Right atrium auricular region (tissue), 2 donors: ENCODE measurements at places on chromosomes 1 and 21.
A peak's percentile ranks its signal among the peaks of the same experiment; 100 is the strongest.

- DNase-seq, result no peak
Observed at GRCh38 chr1:59128784-59129227, 168.1 kb upstream of the FGGY start.

DNA sequence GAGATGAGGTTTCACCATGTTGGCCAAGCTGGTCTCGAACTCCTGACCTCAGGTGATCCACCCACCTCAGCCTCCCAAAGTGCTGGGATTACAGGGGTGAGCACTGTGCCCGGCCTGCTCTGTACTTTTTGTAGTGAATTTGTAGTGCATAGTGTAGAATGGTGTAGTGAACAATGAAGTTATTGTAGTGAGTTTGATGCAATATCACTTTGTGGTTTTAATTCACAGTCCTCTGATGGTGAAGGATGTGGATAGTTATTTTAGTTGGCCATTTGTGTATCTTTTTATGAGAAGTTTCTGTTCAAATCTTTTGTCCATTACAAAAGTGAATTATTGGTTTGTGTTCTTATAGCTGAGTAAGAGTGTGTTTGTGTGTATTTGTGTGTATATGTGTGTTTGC is 57.6 kb downstream of the PDE4B start:
- DNase-seq, result no peak

- no peak for DNase-seq
Observed at GRCh38 chr1:16009678-16010077, 5.6 kb downstream of the SRARP start.

GRCh38 chr1:53482441-53483153 is 23.4 kb downstream of the DMRTB1 start:
- no peak for DNase-seq

DNA sequence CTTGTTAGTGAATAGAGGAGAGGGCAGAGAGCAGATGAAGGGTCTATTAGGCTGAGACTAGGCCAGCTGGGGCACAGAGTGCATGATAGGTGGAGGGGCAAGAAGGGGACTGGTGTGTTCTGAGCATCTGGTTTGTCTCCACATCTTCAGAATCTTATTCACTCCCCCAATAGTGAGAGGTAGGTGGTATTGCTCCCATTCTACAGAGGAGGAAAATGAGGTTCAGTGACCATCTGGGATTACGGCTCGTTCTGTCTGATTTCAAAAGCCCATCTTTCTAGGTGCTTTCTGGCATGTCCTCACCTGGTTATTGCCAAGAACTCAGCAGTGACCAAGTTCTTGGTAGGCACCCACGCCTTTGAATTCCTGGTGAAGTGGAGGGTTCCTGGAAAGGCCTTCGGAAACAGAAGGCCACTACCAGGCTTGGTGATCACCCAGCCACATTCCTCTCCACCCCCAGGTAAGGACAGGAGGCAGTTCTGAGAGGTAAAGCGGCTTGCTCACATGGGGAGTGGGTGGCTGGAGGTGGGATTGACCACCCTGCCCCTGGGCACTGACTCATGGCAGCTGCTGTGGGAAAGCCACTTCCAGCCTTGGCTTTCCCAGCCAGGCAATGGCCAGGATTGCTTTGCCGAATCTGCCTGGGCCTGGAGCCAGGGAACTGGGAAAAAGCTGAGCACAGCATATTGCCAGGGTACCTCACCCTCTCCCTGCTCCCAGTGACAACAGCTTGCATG is 18.8 kb upstream of the CITED4 start:
- no peak for DNase-seq

- DNase-seq, result no peak
Observed at GRCh38 chr21:21664871-21665270, 666.7 kb downstream of the NCAM2 start.

- DNase-seq, result no peak
Observed at GRCh38 chr21:38467374-38467773, 30.9 kb downstream of the ERG start.

DNA sequence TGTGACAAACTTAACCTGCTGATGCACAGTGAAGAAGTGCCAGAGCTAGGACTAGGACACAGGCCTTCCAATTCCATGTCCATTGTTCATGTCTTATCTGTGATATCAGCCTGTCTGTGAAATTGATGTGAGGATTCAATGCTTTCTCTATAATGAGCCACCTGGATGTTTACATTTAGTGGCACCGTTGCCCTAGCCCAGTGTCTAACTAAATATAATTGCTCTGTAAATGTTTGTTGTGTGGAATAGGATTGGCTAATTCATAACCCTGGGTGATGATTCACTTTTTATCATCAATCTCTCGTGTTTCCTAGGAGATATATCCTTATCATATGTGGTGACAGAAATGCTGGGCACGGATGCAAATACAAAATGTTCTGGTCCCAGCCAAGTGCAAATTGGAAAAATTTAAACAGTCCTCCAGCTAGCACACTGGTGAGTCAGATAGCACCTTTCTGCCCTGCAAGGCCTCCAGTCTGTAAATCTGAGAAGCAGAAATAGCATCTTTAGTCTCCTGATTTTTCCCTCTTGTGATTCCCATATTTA is 46.9 kb upstream of the GNG12 start:
- no peak for DNase-seq

DNA sequence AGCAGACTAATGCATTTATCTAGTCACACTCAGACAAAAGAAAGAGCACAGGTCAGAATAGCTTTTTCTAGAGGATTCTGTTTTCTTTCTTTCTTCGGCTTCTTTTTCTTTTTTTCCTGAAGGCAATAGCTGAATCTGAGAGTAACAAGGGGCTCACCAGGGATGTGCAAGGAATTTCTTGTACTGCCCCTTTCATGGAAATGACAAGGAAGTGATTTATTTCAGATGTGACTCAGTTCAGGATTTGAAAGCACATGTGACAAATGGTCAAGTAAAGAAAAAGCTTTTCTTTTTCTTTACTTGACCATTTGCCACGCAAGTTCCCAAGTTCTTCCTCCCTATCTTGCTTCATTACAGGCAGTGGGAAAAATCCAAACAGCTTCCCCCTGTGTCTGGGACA is 202.0 kb downstream of the GABPA start:
- no peak for DNase-seq

GRCh38 chr1:110249256-110249655 is 39.1 kb downstream of the KCNC4 start:
- no peak for DNase-seq

DNA sequence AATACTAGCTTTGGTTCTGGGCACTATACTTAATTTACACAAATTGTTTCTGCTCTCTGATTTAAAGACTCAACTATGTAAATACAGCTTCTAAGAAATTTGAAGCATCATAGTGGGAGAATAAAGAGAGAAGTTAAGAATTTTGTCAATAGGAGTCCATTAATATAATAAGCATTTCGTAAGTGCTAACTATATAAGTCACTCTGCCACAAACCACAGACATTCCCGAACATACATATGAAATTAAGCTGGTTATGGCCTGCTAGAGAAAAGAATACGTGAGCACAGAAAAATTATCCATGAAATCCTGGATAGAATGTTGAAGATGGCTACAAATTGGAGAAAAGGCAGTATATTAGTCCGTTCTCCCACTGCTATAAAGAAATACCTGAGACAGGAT is 526.2 kb downstream of the MRPL39 start:
- DNase-seq, result no peak

GRCh38 chr1:153795934-153796785 is 21.0 kb downstream of the SLC27A3 start:
- DNase-seq, result no peak

GRCh38 chr1:111414756-111415155 is 12.8 kb downstream of the OVGP1 start:
- DNase-seq, result no peak

GRCh38 chr1:53196485-53197290 is at the start of gene CPT2:
TSS of gene CPT2 (plus strand) at chr1:53196824. CDS start at chr1:53196944, 120 bp downstream.
- DNase-seq, result peak; percentile 94

DNA sequence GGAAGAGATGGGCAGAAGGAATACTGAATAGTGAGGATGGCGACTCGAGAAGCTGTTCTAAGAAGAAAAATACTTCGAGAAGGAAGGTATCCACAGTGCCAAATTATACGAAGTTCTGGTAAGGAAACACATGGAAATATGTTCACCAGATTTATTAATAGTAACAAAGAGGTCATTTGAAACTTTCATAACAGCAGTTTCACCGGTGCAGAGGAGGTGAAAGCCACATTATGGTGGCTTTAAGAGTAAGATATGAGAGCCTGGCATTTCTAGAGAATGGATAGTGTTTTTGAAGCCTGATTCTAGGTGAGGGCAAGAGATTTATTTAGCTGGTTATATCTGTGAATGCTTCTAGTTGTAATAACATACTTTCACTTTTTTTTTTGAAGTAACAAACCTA is 56.2 kb downstream of the DPYD start:
- no peak for DNase-seq

DNA sequence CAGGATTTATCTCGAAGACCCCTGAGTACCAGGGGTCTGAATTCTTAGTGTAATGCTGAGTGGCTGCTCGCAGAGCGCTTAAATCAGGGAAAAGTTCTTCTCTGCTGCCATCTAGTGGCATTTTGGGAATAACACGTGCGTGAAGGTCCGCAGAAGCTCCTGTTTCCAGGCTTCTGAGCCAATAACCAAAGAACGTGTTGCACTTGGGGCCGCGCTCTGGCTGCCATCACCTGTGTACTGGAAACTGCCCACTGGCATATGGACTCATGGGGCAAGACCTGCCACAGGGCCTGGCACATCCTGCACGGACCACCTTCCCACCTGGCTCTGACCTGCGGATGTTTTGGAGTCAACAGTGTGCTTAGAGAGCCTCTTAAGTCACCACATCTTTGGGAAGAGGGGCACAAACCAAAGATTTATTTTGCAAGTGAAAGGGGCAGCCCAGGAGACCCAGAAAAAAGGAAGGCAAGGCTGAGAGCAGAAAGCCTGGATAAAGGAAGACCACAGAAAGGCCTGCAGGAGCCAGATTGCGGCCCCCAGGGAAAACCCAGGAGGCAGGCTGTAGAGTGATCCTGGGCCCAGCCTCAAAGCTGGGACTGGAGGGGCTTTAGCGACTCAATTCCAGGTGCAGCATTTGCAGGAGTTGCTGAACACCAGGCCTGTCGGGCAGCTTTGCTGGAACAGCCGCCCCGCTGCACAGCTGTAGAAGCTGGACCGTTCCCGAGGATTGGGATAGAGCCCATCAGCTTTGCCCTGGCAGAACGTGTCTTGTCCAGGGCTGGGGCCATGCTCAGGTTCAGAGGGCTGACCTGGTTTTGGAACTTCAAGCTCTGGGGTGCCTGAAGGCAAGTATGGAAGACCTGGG is 13.0 kb downstream of the CHIT1 start:
- no peak for DNase-seq

DNA sequence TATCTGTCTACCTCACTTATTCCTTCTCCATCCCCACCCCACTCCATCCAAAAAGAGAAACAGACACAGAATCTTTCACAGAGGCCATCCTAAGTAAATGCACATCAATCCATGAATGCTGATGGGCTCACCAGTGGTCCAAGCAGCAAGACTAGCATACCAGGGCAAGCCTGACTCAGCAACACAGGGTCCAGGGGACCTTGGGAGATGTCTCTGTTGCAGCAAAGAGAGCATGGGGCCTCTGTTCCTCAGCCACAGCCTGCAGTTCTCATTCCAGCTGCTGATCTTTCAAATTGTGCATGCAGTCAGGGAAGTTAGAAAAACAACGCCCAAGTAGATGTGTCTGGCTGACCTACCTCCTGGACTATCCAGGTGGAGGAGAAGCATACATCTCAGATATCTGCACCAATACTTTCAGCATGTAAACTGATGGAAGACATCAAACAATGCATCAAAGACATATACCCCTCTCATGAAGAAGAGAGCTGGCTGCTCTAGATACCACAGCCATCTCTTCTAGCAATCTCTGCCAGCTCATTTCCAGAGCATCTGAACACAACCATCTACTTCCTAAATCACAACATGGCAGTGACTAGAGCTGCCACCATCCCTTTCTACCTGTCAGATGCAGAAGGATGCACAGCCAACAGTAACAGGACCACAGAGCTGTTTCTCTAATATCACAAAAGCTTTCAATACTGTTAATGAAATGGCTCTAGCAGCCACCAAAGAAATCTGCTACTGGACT is 54.5 kb downstream of the CD34 start:
- no peak for DNase-seq

- no peak for DNase-seq
Observed at GRCh38 chr1:163085041-163085903, 16.1 kb downstream of the RGS4 start.

GRCh38 chr1:33182401-33182841 is 578 bp upstream of the TRIM62 start:
- DNase-seq, result no peak

GRCh38 chr1:119859647-119860046 is 36.7 kb downstream of the ADAM30 start:
- DNase-seq, result no peak

GRCh38 chr1:232951605-232952004 is 1.2 kb downstream of the NTPCR start:
- DNase-seq, result no peak

DNA sequence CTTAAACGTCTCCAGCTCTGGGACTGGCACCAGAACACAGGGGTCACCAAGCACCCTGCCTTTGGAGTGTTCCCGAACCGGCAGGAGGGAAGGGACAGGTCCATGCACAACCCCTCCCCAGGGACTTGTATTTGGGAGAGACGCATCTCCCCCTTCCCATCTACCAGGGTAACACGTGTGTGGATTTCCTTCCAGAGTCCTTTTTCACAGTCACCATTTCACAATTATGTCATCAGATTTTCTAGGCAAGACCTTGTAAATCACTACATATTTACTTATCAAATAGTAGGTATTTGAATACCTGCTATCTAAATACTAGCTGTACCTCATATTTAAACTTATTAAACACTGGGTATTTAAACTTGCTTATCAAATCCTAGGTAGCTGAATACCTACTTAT is 57.4 kb upstream of the AJAP1 start:
- DNase-seq, result no peak

- peak; percentile 66 for DNase-seq
Observed at GRCh38 chr21:42974832-42975820, 764 bp downstream of the PKNOX1 start.

DNA sequence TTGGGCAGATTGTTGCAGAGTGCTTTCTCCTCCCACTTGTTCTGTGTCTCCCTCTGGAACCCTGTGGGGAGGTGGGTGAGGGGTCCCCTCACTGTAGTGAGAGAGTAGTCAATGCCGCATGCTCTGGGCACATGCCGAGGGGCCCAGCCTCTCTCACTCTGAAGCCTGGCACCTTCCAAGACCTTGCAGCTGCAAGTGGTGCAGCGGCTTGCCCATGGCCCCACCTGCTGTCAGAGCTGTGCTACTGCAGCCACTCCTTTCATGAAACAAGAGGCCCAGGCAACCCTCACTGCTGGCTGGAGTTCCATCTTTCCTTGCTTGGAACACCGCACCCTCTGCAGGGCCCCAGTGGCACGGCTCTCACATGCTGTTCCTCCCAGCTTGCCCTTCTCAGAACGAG is 58.4 kb upstream of the COL6A1 start:
- DNase-seq, result peak; percentile 77
